Renal cortical epithelial cell (primary cell): ENCODE measurements at places on chromosomes 6 and 20.

- peak; percentile 30 for DNase-seq
These were observed 43.8 kb downstream of the BMP6 start for GRCh38 chr6:7769702-7770101.

GRCh38 chr6:18509871-18510643, 122.9 kb downstream of the RNF144B start:
- DNase-seq: no peak

- peak; percentile 24 for DNase-seq
These were observed at the start of gene MAFB for GRCh38 chr20:40689100-40689942. MAFB (minus strand) TSS chr20:40689236; CDS start chr20:40688850, 386 bp downstream.

DNA sequence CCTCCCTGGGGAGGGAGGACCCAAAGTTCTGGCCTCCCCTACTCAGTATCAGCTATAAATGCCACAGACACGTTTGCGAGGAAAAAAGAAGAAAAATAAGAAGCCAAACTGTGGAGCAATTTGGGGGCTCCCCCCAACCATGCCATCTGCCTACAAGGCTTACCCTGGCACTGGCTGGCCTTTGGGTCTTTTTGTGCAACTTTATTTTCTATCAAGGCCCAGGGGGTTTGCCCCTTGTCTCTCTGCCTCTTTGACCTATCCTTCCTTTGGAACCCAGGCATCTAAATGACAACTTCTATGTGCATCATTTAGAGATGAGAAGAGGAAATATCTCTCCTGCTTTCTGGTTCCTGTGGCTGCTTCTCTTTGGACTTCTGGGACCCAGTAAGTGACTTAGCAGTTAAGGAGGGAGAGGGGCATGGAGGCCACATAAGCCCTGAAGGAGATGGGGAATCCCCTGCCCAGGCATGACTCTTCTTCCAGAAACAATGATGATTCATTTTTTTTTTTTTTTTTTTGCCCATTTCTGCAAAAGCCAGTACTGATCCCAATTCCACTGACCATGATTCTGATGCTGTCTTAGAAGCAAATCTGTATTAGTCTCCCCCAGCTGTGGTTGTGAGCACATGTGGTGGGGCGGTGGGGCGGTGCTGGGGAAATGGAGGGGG, at the start of gene MUC22:
Gene MUC22 (plus strand): TSS at position 82 of the 668 bp plus-strand sequence. CDS start 233 bp downstream, at position 315.
- peak; percentile 84 for DNase-seq

DNA sequence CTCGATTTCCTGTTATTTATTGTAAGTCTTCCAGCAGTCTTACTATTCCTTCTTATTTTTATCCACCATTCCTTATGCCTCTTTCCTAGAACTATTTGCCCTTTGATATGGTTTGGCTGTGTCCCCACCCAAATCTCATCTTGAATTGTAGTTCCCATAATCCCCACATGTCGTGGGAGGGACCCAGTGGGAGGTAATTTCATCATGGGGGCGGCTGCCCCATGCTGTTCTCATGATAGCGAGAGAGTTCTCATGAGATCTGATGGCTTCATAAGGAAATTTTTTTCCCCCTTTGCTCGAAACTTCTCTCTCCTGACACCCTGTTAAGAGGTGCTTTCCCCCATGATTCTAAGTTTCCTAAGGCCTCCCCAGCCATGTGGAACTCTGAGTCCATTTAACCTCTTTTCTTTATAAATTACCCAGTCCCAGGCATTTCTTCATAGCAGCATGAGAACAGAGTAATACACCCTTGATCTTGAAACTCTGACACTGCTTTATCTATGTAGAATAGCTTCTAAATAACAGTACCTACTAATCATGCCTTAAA, 48.8 kb downstream of the PLN start:
- DNase-seq: no peak

DNA sequence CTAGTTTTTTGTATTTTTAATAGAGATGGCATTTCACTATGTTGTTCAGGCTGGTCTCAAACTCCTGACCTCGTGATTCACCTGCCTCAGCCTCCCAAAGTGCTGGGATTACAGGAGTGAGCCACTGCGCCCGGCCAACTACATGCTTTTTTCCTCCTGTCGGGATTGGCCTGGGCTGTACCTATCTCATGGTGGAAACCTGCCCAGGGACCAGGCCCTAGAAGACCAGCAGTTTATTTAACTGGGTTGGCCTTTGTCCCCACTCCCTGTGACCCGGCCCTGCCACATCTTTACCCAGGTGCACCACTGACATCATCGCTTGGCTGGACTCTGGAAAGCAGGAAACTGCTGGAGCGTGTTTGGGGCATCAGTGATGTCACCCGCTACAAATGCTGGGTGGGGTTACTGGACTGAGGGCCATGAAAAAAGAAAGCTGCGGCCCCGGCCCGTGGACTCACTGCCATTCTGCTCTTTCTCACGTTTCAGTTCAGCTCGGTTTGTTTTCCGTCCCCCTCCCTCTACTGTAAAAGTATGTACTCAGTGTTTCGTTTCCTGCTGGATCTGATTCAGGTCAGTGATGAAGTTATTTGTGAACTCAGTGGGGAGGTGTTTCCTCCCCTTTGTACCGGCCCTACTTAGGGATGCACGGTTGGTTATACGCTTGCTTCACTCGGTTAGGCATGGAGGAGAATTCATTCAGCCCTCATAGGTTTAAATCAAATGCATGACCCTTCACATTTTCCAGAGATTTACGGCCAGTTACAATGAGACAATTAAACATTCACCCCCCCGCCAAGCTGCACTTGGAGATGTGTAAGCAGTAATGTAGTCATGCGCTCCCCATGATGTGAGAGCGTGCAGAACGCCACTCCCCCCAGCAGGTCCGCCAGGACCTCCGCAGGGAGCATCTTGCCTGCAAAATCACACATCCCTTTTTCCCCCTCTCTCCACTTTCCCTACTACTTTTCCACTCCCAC, 179.3 kb downstream of the MTHFD1L start:
- DNase-seq: peak; percentile 99

- DNase-seq: peak; percentile 55
These were observed 93.5 kb downstream of the RPS12 start for GRCh38 chr6:132907914-132908313.
